ENCODE measurements at places on chromosomes 7 and 10. TPM values are rescaled to one million over a fixed set of nuclear protein-coding genes. Genes with fewer than 3 reads are reported as not detected.

SLC13A4 gene
- under 0.01 TPM for total RNA-seq

HOXA3 gene
- total RNA-seq = under 0.01 TPM

NPM3 gene
- total RNA-seq = 86.0 TPM

HOXA4 gene
- total RNA-seq = not detected

TSPAN15 gene
- 1.7 TPM for total RNA-seq

GIMAP1 gene
- total RNA-seq = not detected

SYPL1 gene
- 44.7 TPM for total RNA-seq

PLEKHS1 gene
- total RNA-seq = not detected

ANKIB1 gene
- 93.3 TPM for total RNA-seq

FRG2B gene
- not detected for total RNA-seq

PKD1L1 gene
- 0.28 TPM for total RNA-seq

VIPR2 gene
- total RNA-seq = 0.28 TPM

LRGUK gene
- total RNA-seq = 0.28 TPM

GPR15LG gene
- not detected for total RNA-seq

TMEM178B gene
- total RNA-seq = 2.3 TPM

SOSTDC1 gene
- total RNA-seq = not detected

DRGX gene
- not detected for total RNA-seq

ELAPOR2 gene
- 7.1 TPM for total RNA-seq

SRGN gene
- 2,025 TPM for total RNA-seq

RAB11FIP2 gene
- total RNA-seq = 12.1 TPM

GPER1 gene
- 3.1 TPM for total RNA-seq

CTAGE15 gene
- not detected for total RNA-seq

GNAI1 gene
- total RNA-seq = 56.9 TPM

OR2A1 gene
- under 0.01 TPM for total RNA-seq

CHAT gene
- total RNA-seq = not detected

COL13A1 gene
- 44.3 TPM for total RNA-seq

PAPSS2 gene
- total RNA-seq = 229 TPM

ZNF212 gene
- 3.9 TPM for total RNA-seq

CDHR3 gene
- total RNA-seq = 2.5 TPM

SLC26A5 gene
- not detected for total RNA-seq

RADIL gene
- total RNA-seq = 0.38 TPM

ABCC2 gene
- 0.19 TPM for total RNA-seq

HTR5A gene
- total RNA-seq = not detected

TRDMT1 gene
- 5.6 TPM for total RNA-seq

AKR1E2 gene
- total RNA-seq = 14.8 TPM

REEP3 gene
- 76.3 TPM for total RNA-seq

DPCD gene
- 44.5 TPM for total RNA-seq

Data from regular cardiac myocyte (primary cell).